Stimulated activated CD4-positive, alpha-beta T cell treated with anti-CD3 and anti-CD28 coated beads, Interleukin-1b, Interleukin-23, amount 100 ng/mL, for 1 hour (primary cell): ENCODE measurements at places on chromosomes 6 and 20.

DNA sequence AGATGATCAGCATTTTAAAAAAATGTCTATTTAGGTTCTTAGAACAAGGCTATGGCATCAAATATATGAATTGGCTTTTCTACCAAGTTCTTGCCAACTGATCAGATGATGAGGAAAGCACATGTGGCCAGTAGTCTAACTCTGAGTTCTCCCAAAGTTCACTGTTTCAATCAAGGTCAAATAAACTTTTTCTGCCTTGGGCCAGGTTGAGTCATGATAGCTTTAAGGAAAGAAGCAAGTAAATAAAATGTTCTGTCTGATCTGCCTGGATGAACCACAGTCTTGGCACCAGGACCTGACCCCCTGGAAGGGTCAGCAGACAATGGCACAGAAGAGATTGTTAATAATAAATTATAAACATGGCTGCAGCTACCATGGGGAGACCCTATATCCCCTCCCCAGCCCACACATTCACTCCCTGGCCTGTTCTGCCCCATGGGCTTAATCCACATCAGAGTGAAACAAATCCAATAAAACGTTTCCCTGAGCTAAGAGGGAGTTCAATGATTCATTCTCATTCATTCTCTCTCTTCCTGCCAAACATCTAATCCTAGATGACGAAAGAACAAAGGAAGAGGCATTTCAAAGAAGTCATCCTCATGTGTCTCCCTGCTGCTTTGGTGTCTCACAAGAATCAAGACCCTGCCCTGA lies 661.6 kb downstream of the DHX35 start:
- DNase-seq: no peak

DNA sequence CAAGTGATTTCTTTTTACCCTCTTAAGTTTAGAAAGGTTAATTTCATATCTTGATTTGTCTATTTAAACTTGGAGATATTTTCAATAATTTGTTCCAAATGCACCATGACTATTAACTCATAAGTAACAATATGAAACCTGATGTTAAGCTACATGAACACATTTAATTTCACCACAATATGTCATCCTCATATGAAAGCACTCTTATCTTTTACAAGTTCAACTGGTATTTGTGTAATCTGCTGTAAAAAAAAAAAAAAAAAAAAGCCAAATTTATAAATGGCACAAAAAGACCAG lies 110.4 kb downstream of the HFE start:
- DNase-seq: no peak

- no peak for DNase-seq
These were observed 130.8 kb downstream of the OGFRL1 start for GRCh38 chr6:71419217-71420094.

DNA sequence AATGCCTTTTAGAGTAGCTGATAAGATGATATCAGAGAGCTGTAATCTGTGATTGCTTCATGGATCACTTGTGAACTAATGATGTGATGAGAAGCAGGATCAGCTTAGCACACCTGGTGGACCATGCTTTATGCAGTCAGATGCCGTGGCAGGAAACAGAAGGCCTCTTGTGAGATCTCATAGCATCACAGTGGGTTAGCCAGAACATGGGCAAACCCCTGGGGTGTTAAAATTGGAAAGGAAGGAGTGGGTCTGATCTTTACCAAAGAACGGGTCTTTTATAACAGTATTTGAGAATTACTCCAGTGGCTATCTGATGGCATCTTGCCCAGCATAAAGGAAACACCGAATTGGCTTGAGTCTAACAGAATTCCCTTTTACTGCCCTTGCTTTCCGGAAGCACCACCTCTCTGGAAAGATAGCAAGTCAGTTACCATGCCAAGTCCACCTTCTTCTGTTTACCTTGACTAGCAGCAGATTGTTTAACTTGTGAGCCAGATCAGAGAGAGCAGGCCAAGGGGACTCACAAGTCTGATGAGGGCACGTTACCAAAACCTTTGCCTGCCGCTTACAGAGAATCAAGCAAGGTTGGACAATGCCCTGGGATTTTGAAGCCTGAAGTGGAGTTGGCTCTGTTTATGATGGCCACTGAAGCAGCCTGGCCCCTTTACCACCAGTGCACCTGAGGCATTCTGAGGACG lies 20.9 kb upstream of the SRF start:
- no peak for DNase-seq

DNA sequence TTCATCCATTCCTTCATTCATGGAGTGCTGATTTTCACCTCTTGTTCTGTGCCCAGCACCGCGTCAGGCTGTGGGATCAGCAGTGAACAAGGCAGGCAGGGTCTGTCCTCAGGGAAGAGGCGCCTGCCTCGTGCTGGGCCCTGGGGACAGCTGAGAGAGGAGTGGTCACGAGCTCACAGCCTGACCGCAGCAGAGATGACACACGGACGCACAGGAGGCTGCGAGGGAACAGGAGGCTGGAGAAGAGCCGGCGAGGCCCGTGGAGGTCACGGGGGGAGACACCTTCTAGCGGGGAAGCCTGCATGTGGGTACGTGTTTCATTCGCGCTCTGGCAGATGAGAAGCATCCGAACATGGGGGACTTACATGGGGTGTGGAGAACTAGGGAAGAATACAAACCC lies 27.5 kb downstream of the PXDC1 start:
- no peak for DNase-seq

GRCh38 chr20:9506964-9507369 lies 7.4 kb upstream of the LAMP5 start:
- DNase-seq: no peak

DNA sequence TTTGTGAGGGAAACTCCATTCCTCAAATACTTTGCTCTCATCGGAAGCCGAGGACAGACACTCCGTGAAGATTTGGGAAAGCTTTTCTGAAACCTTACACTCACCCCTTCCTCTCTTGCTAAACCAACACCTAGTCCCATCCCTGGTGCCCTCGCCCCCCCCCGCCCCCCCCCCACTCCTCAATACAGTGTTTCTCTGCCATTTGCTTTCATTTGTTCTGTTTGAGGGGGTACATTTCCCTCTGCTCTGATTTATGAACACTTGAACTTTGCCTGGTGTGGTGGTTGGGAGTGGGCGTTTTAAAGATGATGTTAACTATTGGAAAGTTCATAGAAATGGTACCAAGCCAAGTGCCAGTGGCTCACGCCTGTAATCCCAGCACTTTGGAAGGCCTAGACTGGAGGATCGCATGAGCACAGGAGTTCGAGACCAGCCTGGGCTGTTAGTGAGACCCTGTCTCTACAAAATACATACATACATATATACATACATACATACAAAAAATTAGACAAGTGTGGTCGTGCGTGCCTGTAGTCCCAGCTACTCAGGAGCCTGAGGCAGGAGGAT lies 1.1 kb downstream of the RAB32 start:
- no peak for DNase-seq

- DNase-seq: no peak
These were observed 211.4 kb upstream of the ECI2 start for GRCh38 chr6:4346659-4347333.
